Activated naive CD8-positive, alpha-beta T cell treated with anti-CD3 and anti-CD28 coated beads, Interleukin-2, amount 10 ng/mL, durations not matched to agents 7 days and 5 days (primary cell): ENCODE measurements at places on chromosomes 2 and 18. TPM values are rescaled to one million over a fixed set of nuclear protein-coding genes. Genes with fewer than 3 reads are reported as not detected.
A peak's percentile ranks its signal among the peaks of the same experiment; 100 is the strongest.

GRCh38 chr18:22840606-22841144 lies 92.5 kb upstream of the RBBP8 start:
- no peak overlapping the region for H3K27ac ChIP-seq
- H3K4me1 ChIP-seq = no peaks in the 10 kb centered on the region
- peaks cover 2% of the 10 kb centered on the region for H3K27me3 ChIP-seq
- no peak overlapping the region for H3K4me3 ChIP-seq

- H3K27me3 ChIP-seq = no peaks in the 10 kb centered on the region
- no peaks in the 10 kb centered on the region for H3K36me3 ChIP-seq
- no peaks in the 10 kb centered on the region for H3K4me1 ChIP-seq
- no peak overlapping the region for H3K27ac ChIP-seq
- H3K4me3 ChIP-seq = no peak overlapping the region
- DNase-seq = no peak
Measured at GRCh38 chr2:115609978-115610377, 1167.5 kb downstream of the DPP10 start.

- no peak for DNase-seq
- H3K27me3 ChIP-seq = no peaks in the 10 kb centered on the region
- no peaks in the 10 kb centered on the region for H3K36me3 ChIP-seq
- H3K4me1 ChIP-seq = no peaks in the 10 kb centered on the region
- H3K27ac ChIP-seq = no peak overlapping the region
Measured at GRCh38 chr2:211055438-211055837, 499.0 kb downstream of the CPS1 start.

- H3K27ac ChIP-seq = no peak overlapping the region
- no peak for DNase-seq
- H3K36me3 ChIP-seq = no peaks in the 10 kb centered on the region
- no peaks in the 10 kb centered on the region for H3K27me3 ChIP-seq
- H3K4me1 ChIP-seq = no peaks in the 10 kb centered on the region
Measured at GRCh38 chr2:220002699-220003098, 375.3 kb downstream of the SLC4A3 start.

DNA sequence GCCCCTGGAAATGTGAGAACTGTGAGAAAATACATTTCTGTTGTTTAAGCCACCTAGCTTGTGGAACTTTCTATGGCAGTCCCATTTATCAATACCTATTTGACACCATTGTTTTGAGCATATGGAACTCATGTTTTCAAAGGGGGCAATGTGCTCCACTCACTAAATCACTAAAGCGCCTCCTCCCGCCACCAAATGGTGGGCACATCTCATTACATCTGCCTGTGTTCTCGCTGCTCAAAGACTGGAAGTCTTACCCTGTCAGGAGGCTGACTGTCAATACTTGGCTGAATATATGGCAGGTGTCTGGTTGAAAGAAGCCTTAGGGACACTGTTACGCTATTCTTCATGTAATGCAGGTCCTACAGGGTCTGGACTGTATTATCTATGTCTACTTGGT lies 767.7 kb downstream of the TSN start:
- no peak overlapping the region for H3K4me3 ChIP-seq
- no peaks in the 10 kb centered on the region for H3K36me3 ChIP-seq
- DNase-seq = no peak
- no peaks in the 10 kb centered on the region for H3K4me1 ChIP-seq
- H3K27me3 ChIP-seq = no peaks in the 10 kb centered on the region
- H3K27ac ChIP-seq = no peak overlapping the region

DNA sequence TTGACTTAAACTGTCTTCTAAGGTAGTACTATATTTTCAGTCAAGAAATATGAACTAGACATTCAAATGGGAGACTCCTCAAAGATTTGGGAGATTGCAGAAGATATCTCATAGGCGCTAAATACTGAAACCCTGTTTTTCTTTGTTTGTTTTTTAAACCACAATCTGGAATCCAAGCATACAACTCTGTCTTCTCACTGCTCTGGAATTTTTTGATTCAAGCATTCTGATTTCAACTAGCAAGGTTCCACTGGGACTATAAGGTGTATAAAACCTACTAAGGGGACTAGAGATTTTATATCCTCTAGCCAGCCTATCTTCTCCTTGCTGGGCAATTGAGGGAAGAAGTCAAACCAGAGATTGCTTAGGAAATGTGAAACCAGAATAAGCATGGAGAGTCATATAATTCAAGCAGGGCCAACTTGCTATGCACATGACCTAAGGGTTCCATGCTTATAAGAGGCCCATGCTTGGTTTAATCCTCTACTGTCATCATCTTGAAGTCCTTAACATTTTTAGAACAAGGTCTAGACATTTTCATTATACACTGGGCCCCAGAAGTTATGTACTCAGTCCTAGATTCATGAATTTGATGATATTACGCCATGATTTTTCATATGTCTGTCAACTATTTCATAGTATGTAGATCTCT lies 405.5 kb downstream of the PARD3B start:
- H3K36me3 ChIP-seq = peaks cover 55% of the 10 kb centered on the region
- no peak for DNase-seq
- H3K27me3 ChIP-seq = no peaks in the 10 kb centered on the region
- H3K4me1 ChIP-seq = peaks cover 41% of the 10 kb centered on the region
- no peak overlapping the region for H3K4me3 ChIP-seq
- peak overlapping the region; percentile 35 for H3K27ac ChIP-seq

IL36G gene
- total RNA-seq = not detected

DNA sequence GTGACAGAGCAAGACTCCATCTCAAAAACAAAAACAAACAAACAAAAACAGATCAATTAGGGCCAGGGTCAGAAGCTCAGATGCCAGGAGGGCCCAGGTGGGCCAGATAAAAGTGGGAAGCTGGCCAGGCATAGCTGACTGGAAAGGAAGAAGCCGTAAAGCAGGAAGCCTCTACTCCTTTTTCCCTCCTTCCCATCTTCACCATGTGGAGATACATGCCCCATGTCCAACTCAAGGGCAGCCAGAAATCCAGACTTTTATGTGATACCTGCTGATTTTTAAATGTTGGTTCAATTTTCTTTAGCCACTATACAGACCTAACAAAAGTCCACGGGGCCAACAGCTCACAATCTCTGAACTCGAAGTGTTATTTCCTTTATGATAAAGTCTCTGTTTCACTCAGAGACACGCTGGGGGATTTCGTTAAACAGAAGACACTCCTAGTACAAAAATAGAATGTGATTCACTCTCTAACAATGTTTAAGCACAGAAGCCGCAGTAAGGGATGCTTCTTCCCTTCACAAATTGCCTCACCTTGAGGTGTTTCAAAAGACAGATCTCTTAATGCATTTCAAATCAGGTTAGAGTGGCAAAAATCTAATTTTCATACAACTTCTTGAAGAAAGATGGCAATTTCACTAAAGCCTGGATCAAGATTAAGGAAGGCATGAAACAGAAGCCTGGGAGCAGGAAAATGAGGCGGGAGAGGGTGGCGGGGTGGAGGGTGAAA lies 14.0 kb downstream of the TMEM247 start:
- H3K27me3 ChIP-seq = peaks cover 17% of the 10 kb centered on the region
- no peak for DNase-seq
- no peak overlapping the region for H3K27ac ChIP-seq
- no peaks in the 10 kb centered on the region for H3K36me3 ChIP-seq
- no peak overlapping the region for H3K4me3 ChIP-seq

METTL4 gene
- total RNA-seq = 25.8 TPM

- H3K36me3 ChIP-seq = no peaks in the 10 kb centered on the region
- H3K27me3 ChIP-seq = peaks cover under 1% of the 10 kb centered on the region
- DNase-seq = no peak
- no peaks in the 10 kb centered on the region for H3K4me1 ChIP-seq
- H3K4me3 ChIP-seq = no peak overlapping the region
Measured at GRCh38 chr2:108171657-108172056, 68.1 kb upstream of the SULT1C3 start.

- no peaks in the 10 kb centered on the region for H3K36me3 ChIP-seq
- DNase-seq = no peak
- no peaks in the 10 kb centered on the region for H3K4me1 ChIP-seq
- no peaks in the 10 kb centered on the region for H3K27me3 ChIP-seq
Measured at GRCh38 chr2:82391386-82391785, 2067.7 kb downstream of the SUCLG1 start.

DNA sequence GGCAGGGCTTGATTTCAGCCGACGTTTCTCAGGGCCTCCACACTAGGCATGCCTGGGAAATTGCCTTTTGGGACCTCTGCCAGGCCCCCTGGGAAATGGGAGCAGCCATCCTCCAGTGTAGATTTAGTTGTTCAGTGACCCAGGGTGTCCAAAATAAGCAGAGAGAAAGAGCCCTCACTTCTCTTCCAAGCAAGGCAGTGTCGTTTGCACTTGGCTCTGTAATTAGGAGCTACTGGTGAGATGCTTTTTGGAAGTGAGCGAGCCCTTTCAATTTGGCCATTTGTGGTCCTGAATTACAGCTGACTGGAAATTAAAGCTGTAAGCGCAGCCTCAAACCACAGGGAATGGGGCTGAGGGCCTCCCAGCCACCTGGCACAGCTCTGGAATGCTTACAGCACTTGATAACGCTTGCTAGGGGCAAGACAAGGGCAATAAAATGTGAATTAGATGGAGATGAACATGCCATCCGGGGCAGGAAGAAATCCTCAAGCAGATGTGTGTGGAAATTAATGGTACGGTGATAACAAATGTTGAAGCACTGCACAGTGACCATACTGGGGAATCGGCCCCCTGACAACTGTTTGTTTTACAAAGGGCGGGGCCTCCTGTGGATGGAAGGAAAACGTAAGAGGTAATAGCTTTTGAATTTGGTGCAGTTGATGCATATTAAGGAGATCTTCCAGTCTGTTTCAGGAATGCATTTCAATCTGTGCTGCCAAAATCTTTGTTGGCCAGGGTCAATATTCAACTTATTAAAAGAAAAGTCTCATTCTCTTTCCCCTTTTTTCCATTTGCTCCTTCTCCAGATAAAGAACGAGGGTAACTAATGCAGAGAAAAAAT lies 173.1 kb downstream of the UXS1 start:
- no peak for DNase-seq
- H3K27me3 ChIP-seq = peaks cover 4% of the 10 kb centered on the region
- no peak overlapping the region for H3K4me3 ChIP-seq

GRCh38 chr2:53672881-53673522 lies 94.6 kb upstream of the CHAC2 start:
- H3K4me1 ChIP-seq = no peaks in the 10 kb centered on the region
- H3K4me3 ChIP-seq = no peak overlapping the region

DNA sequence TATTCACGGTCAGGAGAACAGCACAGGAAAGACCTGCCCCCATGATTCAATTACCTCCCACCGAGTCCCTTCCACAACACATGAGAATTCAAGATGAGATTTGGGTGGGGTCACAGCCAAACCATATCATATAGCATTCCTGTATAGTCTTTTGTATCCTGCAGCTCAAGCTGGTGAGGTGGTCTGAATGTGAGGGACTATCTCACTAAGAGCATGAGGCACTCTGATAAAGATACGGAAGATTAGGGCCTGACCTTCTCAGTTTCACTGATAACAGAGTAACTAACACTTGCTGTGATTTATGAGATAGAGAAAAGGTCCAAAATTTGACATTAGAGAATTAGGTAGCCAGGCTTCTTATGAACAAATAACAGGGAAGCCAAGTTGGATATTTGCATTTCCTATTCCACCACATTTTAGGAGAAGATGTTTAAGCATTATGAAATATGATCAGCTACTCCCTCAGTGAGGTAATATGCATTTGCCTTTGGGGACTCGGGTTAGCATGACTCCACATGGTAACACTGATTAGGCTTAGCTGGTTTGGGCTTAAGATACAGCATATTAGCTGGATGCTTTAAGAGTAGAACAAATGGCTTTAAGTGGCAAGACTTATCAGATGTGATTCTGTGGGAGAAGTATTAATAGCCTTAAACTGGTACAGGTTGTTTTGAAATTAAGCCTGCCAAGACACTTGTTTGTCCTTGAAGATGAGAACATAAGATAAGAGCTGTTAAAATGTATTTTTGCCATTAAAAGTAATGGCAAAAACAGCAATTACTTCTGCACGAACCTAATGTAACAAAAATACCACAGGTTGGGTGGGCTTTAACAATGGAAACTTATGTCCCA lies 106.9 kb upstream of the MSTN start:
- no peak for DNase-seq
- H3K27ac ChIP-seq = no peak overlapping the region
- peaks cover 2% of the 10 kb centered on the region for H3K4me1 ChIP-seq

DNA sequence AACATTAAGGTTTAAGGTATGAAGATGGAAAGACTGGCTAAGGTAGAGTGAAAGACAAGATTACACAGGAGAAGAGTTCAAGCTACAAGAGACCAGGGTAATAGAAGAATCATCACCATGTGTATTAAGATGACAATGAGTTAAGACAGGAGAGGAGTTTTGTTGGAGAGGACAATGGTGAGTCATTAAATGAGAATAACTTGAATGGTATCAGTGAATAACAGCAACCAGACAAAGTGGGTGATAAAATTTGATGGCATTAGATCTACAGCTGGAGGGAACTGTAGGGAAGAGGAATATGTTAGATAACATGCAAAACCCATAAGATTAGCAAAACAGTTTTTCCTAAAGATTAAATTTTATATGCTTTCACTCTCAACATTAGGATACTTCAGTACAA lies 18.8 kb upstream of the ENOSF1 start:
- H3K27me3 ChIP-seq = no peaks in the 10 kb centered on the region
- peak overlapping the region; percentile 70 for H3K27ac ChIP-seq
- peaks cover 31% of the 10 kb centered on the region for H3K36me3 ChIP-seq

HOXD10 gene
- not detected for total RNA-seq

- no peak overlapping the region for H3K27ac ChIP-seq
- no peak overlapping the region for H3K4me3 ChIP-seq
- no peaks in the 10 kb centered on the region for H3K27me3 ChIP-seq
- no peak for DNase-seq
Measured at GRCh38 chr18:55120896-55121295, 161.6 kb upstream of the CCDC68 start.

KCNG2 gene
- not detected for total RNA-seq

- no peak overlapping the region for H3K4me3 ChIP-seq
- no peak overlapping the region for H3K27ac ChIP-seq
- no peaks in the 10 kb centered on the region for H3K36me3 ChIP-seq
- H3K27me3 ChIP-seq = no peaks in the 10 kb centered on the region
- DNase-seq = no peak
Measured at GRCh38 chr18:31426021-31426420, 21.5 kb upstream of the DSG3 start.

DHRS9 gene
- 0.36 TPM for total RNA-seq

- H3K4me1 ChIP-seq = peaks cover 2% of the 10 kb centered on the region
- no peak overlapping the region for H3K4me3 ChIP-seq
- DNase-seq = no peak
- H3K36me3 ChIP-seq = no peaks in the 10 kb centered on the region
- H3K27me3 ChIP-seq = no peaks in the 10 kb centered on the region
Measured at GRCh38 chr18:51727780-51728179, 530.3 kb upstream of the MEX3C start.

DNA sequence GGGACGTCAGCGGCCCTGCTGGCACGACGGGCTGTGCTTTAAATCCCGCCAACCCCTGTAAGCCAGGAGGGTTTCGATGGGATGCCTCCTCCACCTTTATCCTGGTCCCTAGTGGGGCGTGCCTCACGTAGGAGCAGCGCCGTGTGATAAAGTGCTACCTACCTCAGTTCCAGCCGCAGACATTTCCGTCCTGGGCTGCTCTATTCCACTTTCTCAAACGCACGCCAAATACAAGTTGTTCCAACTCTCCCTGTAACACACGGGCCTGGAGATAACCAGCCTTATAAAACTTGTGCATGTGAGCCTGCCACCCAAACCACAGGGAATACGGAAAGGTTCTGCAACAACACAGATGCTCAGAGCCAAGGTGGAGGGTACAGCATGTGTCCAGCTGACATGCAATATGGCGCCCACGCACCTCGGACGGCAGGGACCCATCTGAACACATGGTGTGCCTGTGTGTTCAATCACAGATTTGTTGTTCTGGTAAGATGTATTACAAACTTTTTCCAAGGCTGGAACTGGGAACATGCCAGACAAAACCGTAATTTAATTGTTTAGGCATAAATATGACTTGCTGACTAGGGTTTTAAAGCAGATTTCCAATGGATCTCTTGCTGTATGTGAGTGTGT lies 47.7 kb downstream of the ZNF516 start:
- H3K27ac ChIP-seq = no peak overlapping the region
- H3K4me3 ChIP-seq = no peak overlapping the region
- DNase-seq = no peak
- H3K4me1 ChIP-seq = peaks cover 19% of the 10 kb centered on the region
- peaks cover 2% of the 10 kb centered on the region for H3K27me3 ChIP-seq
